ENCODE measurements at places on chromosomes 16 and 17. TPM values are rescaled to one million over a fixed set of nuclear protein-coding genes. Genes with fewer than 3 reads are reported as not detected.
A peak's percentile ranks its signal among the peaks of the same experiment; 100 is the strongest.

Gene C17orf78
- not detected for total RNA-seq

Gene MARCHF10
- total RNA-seq = 0.25 TPM

Gene LITAFD
- not detected for total RNA-seq

Gene KRTAP4-3
- total RNA-seq = not detected

Gene CD300LB
- total RNA-seq = 0.25 TPM

- DNase-seq = no peak
Observed at GRCh38 chr17:72419866-72420774, 299.3 kb downstream of the SOX9 start.

Gene SLC35B1
- 42.0 TPM for total RNA-seq

Gene DRG2
- 40.8 TPM for total RNA-seq

- no peak for DNase-seq
Observed at GRCh38 chr17:27318228-27318627, 24.3 kb downstream of the WSB1 start.

GRCh38 chr17:75834928-75835653 is 9.1 kb downstream of the UNC13D start:
- no peak for DNase-seq

DNA sequence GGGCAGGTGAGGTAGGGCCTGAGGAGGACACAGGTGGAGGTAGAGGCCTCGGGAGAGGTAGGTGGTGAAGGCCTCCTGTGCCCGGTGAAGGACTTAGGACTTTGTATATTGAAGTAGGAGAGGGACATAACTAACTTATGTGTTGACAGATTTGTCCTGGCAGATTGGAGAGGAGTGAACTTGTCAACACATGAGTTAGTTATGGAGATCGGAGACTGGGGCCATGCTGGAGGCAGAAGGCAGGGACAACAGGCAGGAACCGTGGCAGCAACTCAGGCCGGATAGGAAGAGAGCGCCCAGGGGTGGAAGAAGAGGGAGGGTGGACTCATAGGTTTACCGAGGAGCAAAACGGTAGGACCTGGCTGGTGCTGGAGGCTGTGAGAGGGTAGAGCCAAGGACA is 18.4 kb downstream of the GLP2R start:
- DNase-seq = peak; percentile 61

- DNase-seq = peak; percentile 87
Observed at GRCh38 chr17:82457073-82457928, 1.2 kb upstream of the NARF start.

- DNase-seq = no peak
Observed at GRCh38 chr17:74015990-74016389, 187.5 kb upstream of the RPL38 start.

GRCh38 chr16:79163691-79164387 is 436.7 kb downstream of the MAF start:
- no peak for DNase-seq

DNA sequence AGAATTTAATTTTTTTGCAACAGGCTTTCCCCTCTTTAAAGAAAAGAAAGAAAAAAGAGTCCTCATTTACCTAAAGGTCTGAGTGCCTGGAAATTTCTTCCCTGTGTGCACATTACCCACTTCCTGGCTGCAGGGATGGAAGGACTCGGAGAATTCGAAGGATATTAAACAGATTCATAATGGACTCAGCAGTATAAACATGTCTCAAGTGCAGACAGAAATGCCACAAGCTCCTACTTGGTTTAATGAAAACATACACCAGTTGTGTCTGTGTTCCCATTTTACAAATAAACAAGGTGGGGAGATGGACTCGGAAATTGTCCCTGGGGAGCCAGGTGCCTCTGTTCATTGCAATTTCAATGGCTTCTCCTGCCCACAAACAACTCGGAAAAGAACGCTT is 47.2 kb downstream of the MEOX1 start:
- DNase-seq = no peak

GRCh38 chr16:5900046-5900445 is 802.5 kb upstream of the EEF2KMT start:
- no peak for DNase-seq

DNA sequence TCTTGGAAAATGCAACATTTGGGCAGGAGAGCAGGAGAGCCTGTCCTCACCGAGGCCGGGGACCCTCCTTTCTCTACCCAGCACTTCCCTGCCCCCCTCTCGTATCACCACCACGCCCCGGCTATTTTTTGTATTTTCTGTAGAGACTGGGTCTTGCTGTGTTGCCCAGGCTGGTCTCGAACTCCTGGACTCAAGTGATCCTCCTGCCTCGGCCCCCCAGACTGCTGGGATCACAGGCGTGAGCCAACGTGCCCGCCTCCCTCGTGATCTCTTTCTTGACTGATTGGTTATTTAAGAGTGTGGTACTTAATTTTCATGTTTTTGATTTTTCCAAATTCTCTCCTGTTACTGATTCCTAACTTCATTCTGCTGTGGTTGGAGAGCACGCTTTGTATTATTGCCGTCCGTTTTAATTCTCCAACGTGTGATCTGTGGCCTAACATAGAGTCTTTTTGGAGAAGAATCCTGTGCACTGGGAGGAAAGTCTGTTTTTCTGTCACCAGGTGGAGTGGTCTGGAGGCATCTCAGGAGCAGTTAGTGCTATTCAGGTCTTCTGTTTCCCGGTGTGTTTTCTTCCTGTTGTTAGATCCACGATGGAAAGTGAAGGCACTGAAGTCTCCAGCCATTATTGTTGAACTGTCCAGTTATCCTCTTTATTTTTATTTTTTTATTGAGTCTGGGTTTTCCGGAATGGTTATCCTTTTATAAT is 40.4 kb downstream of the ZNF778 start:
- no peak for DNase-seq

GRCh38 chr16:27822996-27823395 is 240.5 kb downstream of the GSG1L start:
- no peak for DNase-seq

GRCh38 chr16:4488499-4488967 is 12.3 kb downstream of the HMOX2 start:
- no peak for DNase-seq

DNA sequence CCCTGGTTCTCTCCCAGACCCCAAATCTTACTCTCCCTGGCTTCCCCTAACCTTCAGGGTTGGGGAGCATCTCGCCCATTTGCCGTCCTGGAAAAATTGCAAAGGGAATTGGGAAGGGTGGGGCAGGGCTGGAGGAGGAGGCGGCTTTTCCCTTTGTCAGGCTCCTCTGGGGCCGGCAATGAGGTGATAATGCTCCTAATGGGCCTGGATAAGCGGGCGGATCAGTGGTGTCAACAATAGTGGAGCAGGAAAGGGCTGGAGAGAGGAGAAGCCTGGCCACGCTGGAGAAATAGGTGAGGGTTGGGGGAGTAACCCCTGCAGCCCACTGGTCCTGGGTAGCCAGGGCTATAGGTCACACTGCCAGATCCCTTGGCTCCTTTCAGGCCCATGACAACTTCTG is 12.3 kb downstream of the SCN4A start:
- DNase-seq = no peak

Gene PYDC1
- total RNA-seq = not detected

DNA sequence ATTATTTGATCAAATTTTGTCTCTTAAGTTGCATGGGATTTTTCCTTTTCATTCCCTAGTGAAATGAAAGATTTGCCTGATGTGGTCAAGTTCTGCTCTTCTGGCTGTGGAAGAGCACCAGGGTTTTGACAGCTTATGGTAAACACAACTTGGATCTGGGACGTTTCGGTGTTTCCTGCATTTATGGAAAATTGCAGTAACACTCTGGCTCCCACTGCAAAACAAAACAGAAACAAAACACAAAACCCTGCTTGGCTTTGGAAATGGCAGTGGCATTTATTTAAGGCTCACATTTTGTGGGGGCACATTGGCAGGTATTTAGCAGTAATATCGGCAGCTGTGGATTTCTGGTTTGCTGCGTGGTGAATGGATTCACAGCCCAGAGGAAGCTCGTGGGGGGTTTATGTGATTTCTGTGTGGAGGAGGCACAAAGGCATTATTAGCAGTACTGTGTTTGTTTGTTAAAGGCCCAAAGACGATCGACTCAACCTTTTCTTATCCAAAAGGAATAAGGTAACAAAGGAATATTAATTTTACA is 377.8 kb downstream of the SNX29 start:
- no peak for DNase-seq

- no peak for DNase-seq
Observed at GRCh38 chr17:55672585-55673501, 49.8 kb downstream of the TMEM100 start.

DNA sequence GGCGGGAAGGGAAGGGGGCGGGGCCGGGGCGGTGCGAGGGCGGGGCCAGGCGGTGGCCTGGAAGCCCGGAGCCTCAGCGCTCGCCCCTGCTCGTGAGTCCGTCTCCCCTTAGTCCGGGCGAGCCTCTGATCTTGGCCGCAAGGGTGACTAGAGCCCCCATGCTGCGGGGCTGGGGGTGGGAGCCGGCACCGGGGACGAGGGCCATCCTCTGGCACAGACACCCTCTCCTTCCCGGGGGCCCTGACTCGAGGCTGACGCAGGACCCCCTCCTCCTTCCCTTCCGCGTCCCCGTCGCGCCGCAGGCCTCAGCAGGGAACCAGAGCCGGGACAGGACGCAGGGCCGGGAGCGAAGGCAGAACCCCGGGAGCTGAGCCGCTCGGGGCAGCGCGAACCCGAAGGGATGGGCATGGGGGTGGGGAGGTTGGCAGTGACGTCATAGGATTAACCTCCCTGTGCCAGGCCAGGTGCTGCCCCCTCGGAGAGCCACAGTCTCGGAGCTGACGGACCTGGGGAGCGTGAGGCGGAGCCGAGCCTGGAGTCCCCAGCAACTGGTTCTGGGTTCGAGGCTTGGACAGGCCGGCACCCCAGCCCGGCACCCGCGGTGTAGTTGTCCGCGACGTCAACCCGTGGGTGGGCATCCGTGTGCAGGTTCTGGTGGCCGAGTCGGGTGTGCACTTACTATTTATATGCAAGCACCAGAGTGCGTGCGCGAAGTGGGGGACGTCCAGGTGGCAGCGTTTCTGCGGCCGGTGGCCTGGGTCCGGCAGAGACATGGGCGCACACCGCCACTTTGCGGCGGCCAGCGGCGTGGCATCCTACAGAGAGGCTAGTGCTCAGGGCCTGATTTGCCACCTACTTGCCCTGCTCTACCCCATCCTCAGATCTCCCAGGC is 503 bp upstream of the PLCD3 start:
- no peak for DNase-seq

- no peak for DNase-seq
Observed at GRCh38 chr17:44548376-44549230, 8.7 kb upstream of the FZD2 start.

DNA sequence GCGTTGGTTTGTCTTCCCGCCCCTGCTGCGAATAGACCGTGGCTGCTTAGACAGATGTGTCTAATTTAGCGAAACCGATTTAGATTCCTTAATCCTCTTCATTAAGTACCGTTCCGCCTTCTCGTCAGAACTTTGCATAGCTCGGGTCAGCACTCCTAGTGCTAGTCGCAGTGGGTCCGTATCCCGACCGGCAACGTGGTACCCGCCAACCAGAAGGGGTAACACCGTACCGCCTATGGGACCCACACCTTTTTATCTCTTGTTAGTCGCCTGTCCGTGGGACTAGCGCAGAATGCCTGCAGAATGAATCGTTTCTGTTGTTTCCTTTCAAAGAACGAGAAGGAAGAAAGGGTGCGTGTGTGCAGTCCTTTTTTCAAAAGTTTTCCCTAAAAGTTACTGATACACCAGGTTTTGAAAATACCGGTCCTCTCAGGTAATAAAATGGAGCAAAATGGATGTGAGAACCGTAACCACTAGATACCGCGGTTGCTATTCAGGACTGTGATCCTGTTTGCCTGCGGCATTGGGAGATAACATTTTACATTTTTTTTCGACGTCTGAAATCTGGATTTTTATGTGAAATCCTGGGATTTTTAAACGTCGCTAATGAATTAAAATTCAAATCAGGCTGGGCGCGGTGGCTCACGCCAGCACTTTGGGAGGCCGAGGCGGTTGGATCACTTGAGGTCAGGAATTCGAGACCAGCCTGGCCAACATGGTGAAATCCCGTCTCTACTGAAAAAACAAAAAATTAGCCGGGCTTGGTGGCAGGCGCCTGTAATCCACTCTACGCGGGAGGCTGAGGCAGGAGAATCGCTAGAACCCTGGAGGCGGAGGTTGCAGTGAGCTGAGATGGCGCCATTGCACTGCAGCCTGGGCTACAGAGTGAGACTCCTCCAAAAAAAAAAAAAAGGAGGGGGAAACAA is 998 bp upstream of the SRSF1 start:
- no peak for DNase-seq

GRCh38 chr16:3115561-3115960 is 3.2 kb downstream of the ZNF205 start:
- DNase-seq = no peak
